ENCODE measurements at places on chromosomes 3 and 15.

GRCh38 chr3:129412542-129413198 lies 15.8 kb downstream of the EFCAB12 start:
- DNase-seq, result no peak

GRCh38 chr3:2921903-2922302 lies 188.3 kb downstream of the IL5RA start:
- DNase-seq, result no peak

DNA sequence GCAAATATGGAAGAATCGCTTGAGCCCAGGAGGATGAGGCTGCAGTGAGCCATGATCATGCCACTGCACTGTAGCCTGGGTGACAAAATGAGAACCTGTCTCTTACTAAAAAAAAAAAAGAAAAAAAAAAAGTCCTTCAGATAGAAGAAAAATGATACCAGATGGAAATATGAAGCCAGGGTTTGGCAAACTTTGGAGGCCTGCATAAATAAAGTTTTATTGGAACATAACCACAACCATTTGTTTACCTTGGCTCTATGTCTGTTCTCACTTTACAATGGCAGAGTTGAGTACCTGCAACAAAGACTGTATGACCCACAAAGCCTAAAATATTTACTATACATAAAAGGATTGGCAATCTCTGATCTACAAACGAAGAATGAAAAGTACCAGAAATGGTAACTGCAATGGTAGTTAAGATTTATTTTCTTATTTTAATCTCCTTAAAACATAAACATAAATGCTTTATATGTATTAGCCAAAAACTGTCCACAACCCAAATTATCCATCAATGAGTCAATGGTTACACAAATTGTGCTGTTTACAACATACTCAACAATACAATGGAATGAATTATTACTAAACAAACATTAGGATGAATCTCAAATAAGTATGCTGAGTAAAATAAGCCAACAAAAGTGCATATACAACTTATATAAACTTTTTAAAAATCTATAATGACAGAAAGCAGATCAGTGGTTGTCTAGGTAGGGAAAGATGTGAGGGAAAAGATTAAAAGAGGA lies 41.8 kb downstream of the GOLGB1 start:
- DNase-seq, result no peak

- no peak for DNase-seq
Measured at GRCh38 chr3:44890258-44890657, 15.8 kb downstream of the TGM4 start.

GRCh38 chr3:29763115-29763514 lies 482.2 kb downstream of the RBMS3 start:
- no peak for DNase-seq

GRCh38 chr3:58680879-58681525 lies 14.4 kb upstream of the FAM3D start:
- no peak for DNase-seq

DNA sequence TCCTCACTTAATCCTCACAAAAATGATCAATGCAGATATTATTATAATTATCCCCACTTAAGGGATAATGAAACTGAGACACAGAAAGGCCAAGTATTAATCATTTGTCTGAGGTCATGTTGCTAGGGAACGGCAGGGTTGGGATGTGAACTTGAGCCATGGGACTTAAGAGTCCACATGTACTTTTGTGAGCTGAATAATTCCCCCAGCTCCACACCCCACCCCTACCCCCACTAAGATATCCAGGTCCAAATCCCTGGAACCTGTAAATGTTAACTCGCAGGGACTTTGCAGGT lies 290.5 kb upstream of the GADL1 start:
- DNase-seq, result no peak

- DNase-seq, result peak; percentile 37
Measured at GRCh38 chr15:85583923-85584390, 203.6 kb downstream of the AKAP13 start.

- no peak for DNase-seq
Measured at GRCh38 chr3:72381584-72381983, 466.7 kb downstream of the SHQ1 start.

DNA sequence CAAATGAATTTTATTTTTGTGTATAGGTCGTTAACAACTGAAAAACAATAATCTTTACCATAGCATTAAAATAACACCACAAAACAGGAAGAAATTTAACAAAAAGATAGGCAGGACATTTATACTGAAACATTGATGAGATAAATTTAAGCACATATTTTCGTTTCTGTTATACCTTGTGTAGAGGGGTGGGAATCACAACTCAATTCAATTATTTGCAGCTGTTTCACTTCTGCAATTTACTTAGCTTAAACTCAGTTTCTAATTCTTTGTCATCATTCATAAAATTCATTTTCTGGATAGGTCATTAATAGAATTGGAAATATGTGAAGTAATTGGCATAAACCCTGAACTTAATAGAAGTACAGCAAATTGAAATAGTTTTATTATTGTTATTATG lies 42.3 kb downstream of the TP63 start:
- DNase-seq, result no peak

DNA sequence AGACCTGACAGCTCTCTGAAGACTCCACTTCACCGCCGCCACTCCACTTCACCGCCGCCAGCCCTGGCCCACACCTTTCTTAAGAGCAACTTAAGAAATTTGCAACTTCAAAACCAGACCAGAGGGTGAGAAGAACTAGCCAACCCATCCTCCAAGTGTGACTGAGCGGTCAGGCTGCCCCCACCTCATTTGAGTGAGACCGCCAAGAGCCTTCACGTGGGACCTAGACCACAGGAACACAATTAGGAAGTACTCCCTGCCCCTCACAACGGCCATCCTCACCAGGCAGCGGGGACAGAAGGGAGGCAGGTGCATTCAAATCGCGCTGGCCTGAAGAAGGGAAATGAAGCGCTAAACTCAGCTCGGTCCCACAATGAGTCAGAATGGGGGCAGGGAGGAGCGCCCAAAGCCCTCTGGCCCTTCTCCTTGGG lies 156.8 kb upstream of the BCL6 start:
- no peak for DNase-seq

DNA sequence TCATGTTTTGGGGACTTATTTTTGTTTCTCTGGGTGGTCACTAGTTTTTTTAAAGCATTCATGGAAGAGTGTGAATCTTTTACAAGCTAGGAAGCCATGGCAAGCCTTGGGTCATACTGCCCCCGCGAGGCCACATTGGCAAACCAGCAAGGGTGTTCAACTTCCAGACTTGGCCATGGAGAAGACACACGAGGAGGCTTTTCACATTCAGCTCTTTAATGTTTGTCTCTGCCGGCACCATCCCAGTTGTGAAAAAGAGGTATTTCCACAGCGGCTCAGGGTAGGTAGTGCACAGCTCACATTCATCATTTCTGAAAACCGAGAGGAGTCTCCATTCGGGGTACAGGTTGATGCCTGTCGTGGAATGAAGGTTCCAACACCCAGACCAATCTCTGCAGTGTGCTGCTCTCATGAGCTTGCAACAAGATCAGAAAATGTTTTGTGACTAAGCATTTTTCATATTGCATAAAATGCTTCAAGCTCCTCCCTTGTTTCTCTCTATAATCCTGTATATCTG lies 7.7 kb downstream of the CCR5 start:
- DNase-seq, result peak; percentile 76

- DNase-seq, result no peak
Measured at GRCh38 chr3:184426691-184427141, 46.9 kb downstream of the CHRD start.

DNA sequence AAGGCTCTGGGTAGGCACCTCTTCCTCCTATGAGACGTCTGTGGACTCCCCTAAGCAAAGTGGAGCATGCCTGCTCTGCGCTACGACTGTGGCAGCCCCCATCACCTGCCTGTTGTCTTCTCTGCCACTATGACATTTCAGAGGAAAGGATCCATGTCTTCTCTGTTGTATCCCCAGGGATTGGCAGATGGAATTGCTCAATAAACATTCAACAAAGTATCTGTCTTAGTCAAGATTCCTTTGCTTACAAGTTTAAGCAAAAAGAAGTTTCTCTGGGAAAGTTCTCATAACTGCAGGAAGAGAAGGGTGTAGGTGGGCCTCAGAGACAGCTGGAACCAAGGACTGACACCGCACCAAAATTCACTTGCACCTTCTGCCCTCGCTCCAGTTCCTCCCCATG lies 34.3 kb downstream of the AMOTL2 start:
- no peak for DNase-seq
